ENCODE measurements at places on chromosomes 1 and 21.

DNA sequence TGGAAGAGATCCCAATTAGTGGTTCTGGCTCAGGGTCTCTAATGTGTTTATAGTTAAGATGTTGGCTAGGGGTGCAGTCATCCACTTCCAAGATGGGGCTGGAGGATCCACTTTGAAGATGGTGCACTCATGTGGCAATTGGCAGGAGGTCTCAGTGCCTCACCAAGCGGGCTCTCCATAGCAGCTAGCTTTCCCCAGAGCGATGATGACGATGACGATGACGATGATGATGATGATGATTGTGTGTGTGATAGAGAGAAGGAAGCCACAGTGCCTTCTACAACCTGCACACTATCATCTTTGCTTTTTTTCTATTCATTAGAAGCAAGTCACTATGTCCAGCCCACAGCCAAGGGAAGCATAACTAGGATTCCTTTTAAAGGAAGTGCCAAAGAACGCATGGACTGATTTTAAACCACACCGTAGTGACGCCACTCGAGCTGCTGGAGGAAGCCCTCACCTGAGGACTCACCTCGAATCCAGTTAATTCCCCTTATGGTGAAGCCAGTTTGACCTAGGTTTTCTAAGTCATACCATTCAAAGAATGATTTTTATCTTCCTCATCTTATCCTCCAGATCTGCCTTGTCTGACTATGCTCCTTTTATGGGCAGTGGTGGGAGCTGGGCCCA is 49.4 kb downstream of the SRRM1 start:
- no peak for DNase-seq

- no peak for DNase-seq
Observed at GRCh38 chr1:157834430-157834829, 7.2 kb downstream of the CD5L start.

DNA sequence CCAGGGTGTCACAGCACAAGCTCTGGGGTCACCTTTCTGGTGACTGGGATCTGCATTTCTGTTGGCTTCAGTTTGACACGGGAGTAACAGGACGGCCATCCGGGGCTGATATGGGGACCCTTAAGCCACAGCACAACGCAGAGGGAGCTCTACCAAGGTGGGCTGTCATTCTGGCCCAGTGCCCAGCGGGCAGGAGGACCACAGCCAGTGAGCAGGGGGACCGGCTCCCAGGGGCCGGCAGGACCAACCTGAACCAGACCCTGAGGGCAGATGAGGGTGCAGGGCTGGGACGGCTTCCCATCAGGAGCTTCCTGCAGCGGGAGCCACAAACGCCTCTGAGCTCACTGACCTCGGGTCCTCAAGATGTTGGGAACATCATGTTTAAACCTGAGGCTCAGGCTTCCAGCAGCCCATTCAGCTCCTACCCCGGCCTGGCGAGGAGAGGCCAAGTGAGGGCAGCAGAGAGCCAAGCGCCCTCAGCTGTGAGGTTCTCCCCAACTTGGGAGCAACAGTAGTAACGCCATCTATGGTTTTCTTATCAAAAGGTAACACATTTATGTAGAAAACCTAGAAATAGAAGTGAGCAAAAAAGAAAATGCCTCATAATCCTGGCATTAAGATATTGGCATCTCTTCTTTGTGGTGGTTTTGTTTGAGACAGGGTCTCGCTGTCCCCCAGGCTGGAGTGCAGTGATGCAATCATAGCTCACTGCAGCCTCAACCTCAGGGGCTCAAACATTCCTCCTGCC is 26.8 kb downstream of the TMEM201 start:
- no peak for DNase-seq

GRCh38 chr1:167501515-167502191 is 16.7 kb downstream of the CD247 start:
- DNase-seq, result no peak

- DNase-seq, result no peak
Observed at GRCh38 chr21:38434913-38435533, 63.3 kb downstream of the ERG start.

- DNase-seq, result no peak
Observed at GRCh38 chr1:235573880-235574279, 69.6 kb upstream of the B3GALNT2 start.

- no peak for DNase-seq
Observed at GRCh38 chr1:181514298-181515290, 31.3 kb downstream of the CACNA1E start.

GRCh38 chr1:80171631-80172030 is 1165.1 kb upstream of the ADGRL4 start:
- DNase-seq, result no peak

- DNase-seq, result no peak
Observed at GRCh38 chr1:172449585-172450523, 6.0 kb upstream of the PIGC start.

GRCh38 chr1:70140894-70141293 is 64.5 kb downstream of the LRRC40 start:
- DNase-seq, result no peak

- no peak for DNase-seq
Observed at GRCh38 chr1:61427510-61427909, 297.4 kb downstream of the TM2D1 start.

DNA sequence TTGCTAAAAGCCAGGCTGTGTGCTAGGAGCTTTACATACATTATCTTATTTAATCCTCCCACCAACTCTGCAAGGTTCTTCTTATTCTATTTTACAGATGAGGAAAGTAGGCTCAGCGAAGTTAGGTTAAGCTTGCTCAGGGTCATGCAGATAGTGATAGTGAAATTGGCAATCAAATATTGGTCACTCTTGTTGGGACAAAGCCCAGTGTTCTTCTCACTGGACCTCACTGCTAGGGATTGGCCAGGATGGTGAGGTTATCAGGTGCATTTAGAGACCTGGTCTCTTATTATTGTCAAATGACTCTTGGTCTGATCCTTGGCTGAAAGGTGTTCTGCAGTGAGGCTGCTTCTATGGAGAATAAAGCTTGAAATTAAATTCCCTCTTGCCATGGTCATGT is 145.1 kb downstream of the CNIH3 start:
- DNase-seq, result no peak

DNA sequence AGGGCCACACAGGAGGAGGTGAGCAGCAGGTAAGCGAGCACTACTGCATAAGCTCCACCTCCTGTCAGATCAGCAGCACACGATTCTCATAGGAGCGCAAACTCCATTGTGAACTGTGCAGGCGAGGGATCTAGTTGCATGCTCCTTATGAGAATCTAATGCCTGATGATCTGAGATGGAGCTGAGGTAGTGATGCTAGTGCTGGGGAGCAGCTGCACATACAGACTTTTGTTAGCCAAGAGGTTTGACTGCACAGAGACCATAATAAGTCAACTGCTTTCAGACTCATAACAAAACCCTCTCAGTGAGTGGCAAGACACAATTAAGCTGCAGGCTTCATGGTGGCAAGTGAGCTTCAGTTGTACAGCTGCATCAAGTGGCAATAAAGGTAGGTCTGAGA is 83.4 kb downstream of the PSMG1 start:
- no peak for DNase-seq

GRCh38 chr21:45517249-45518065 is 24.8 kb downstream of the SLC19A1 start:
- no peak for DNase-seq

DNA sequence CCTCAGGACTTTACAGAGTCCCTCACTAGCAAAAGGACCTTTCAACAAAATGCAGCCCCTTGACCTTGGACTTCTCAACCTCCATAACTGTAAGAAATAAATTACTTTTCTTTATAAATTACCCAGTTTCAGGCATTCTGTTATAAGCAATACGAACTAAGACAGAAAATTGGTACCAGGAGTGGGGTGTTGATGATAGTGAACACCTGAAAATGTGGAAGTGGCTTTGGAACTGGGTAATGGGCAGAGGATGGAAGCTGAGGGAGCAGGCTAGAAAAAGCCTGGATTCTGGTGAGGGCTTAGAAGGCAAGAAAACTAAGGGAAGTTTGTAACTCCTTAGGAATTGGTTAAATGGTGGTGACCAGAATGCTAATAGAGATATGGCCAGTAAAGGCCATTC is 46.8 kb downstream of the DSCAM start:
- no peak for DNase-seq

DNA sequence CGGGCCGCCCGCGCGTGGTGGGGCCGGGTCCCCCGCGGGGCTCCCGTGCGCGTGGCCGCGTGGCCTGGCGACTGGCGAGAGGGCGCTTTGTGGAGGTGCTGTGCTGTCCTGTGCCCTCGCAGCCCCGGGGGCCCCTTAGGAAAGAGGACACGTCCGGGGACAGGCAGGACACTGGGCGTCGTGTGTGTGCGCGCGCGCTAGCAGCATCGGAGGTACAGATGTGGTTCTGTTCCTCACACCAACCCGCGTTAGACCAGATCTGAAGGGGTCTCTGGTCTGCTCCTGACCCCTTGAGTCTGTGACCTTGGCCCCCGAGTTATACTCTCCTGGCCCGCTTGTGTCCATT is 489 bp downstream of the ACTN2 start:
- no peak for DNase-seq

- DNase-seq, result no peak
Observed at GRCh38 chr1:47411436-47411835, 4.6 kb upstream of the FOXE3 start.

- no peak for DNase-seq
Observed at GRCh38 chr1:99786751-99787501, 20.5 kb upstream of the FRRS1 start.

GRCh38 chr1:246800756-246801155 is 76.5 kb downstream of the SCCPDH start:
- DNase-seq, result no peak

- DNase-seq, result no peak
Observed at GRCh38 chr1:39657402-39657801, 14.5 kb downstream of the NT5C1A start.

DNA sequence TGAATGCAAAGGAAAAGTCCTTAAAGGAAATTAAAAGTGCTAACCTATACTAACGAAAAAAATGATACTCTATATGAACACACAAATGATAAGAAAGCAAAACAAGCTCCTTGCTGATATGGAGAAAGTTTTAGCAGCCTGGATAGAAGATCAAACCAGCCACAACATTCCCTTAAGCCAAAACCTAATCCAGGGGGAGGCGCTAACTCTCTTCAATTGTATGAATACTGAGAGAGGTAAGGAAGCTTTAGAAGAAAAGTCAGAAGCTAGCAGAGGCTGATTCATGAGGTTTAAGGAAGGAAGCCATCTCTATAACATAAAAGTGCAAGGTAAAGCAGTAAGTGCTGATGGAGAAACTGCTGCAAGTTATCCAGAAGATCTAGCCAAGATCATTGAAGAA is 3.4 kb downstream of the KRTAP23-1 start:
- no peak for DNase-seq

- no peak for DNase-seq
Observed at GRCh38 chr1:8026976-8027747, 1.1 kb upstream of the ERRFI1 start.

DNA sequence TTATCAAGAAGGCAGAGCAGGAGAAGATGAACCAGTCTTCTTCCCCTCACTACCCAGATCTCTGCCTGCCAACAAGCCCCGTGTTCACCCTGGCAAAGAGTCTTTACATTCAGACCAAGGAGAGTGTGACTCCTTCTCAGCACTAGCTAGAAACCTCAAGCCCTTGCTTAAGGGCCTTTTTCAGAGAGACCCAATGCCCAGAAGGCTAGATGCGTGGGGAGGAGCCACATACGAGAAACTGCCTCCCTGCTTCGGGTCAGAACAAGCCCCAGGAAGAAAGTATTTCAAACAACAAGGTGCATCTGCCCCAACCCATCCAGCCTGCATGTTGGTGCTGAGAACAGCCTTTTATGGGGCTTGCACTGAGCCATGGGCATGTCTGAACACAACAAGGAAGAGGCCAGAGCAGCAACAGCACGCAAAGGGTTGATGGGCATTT is 152.7 kb upstream of the CAMK1G start:
- no peak for DNase-seq

GRCh38 chr1:153669606-153670005 is 1.2 kb downstream of the ILF2 start:
- DNase-seq, result no peak

DNA sequence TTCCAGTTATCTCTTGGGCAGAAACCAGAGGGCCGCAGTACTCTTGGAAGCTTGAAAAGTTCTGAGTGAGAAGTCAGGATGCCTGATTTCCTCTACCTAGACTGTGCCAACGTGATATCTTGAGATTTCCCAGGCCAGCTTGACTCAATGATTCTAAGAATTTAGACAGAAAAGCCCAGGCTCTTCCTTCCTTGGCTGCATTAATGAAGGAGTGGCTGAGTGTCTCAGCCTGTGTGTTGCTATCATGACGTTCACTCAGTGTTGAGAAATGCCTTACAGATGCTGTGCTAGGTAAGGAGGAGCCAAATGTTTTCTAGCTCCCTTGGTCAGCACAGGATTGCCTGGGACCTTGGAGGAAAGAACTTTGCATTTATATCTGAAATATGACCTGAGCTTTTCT is 454.1 kb upstream of the USP24 start:
- no peak for DNase-seq

DNA sequence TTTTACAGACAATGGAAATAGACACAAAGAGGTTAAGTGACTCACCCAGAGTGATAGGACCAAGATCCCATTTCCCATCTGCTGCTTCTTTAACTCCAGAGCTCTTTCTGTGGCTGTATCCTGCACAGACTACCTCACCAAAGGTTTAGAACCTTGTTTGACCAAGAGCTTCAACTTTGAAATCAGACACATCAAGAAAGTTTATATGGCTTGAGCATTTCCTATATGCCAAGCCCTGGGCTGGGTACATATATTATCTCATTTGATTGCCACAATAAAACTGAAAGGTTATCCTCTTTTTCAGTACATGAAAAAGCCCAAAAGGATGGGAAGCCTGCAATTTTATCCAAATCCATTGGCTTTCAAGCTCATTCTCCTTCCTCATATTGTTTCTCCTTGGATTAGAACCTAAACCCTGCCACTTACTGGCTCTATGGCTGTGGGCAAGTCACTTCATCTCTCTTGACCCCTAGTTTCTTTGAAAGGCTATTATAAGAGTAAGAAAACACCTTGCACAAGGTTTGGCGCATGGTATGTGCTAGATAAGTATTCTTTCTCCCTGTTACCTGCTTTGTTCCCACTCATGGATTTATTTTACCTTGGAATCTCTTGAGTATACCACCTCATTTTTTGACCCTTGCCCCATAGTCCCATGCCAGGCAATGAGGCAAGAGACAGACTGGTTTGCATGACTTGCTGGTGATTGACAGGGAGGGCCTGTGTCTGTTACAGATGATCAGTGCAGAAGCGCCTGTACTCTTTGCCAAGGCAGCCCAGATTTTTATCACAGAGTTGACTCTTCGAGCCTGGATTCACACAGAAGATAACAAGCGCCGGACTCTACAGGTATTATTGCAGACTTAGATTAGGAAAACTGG is 34.5 kb upstream of the KCNQ4 start:
- DNase-seq, result no peak

GRCh38 chr1:209045331-209046057 is 538.0 kb upstream of the CAMK1G start:
- no peak for DNase-seq

GRCh38 chr1:178565586-178565985 is 52.7 kb downstream of the TEX35 start:
- DNase-seq, result no peak

GRCh38 chr21:17451364-17451891 is 61.4 kb upstream of the CXADR start:
- no peak for DNase-seq

GRCh38 chr1:19645411-19646251 is 1.5 kb downstream of the NBL1 start:
- no peak for DNase-seq

GRCh38 chr1:245718123-245718522 is 563.3 kb downstream of the KIF26B start:
- DNase-seq, result no peak
